ENCODE measurements at places on chromosomes 13 and 19.

DNA sequence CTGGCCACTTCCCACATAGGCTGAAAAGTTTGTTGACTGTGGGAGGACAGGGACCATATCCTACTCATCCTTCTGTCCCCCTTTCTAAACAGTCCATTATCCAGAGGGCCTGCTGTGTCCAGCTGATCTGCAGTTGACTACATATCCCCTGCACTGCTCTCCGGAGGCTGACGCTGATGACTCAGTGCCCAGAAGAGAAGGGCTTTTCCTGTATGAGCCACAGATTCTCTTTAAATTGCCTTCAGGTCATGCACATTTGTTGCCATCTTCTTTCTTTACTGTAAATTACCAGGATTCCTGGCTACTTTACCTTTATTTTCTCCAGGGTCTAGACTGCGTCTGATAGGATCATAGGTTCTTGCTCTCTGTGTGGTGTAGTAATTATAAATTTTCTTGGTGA lies 125.2 kb downstream of the LACC1 start:
- H3K36me3 ChIP-seq: no peaks in the 10 kb centered on the region
- no peak overlapping the region for H3K4me3 ChIP-seq
- no peaks in the 10 kb centered on the region for H3K27me3 ChIP-seq
- no peak for DNase-seq
- H3K27ac ChIP-seq: no peak overlapping the region
- no peaks in the 10 kb centered on the region for H3K4me1 ChIP-seq

DNA sequence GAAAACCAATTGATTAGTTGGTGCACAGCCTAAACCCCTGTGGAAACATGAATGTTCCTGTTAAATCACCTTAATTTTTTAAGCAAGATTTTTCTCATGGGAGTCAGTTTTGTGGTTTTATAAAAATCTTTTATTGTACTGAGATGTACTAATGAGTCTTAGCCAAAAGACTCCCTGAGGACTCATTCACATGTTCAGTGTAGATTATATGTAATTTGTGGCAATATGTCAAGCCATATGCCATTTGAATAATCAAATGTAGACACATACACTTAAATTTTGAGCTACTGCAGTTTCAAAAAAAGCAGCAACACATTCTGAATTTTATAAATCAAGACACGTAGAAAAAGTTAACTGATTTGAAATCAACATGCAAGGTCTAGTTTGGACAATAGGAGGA lies 395.2 kb downstream of the MYO16 start:
- no peaks in the 10 kb centered on the region for H3K4me1 ChIP-seq
- H3K27ac ChIP-seq: no peak overlapping the region
- H3K36me3 ChIP-seq: no peaks in the 10 kb centered on the region

DNA sequence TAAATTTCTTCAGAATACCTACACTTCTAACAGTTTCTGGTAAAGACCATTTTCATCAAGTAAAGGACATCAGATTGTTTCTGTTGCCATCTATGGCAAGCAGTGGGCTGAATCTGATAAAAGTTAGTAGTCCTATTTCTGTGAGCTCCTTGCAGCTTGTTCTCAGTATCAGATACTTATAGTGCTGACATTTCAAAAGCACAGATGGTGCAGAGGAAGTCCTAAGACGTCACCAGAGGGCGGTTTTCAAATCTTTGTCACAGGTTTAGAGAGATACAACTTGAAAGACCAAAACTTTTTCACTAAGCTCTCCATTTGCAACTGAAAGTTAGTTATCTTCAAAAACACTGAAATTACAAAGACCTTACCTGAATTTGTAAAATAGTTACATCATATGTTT lies 719.8 kb downstream of the SLITRK1 start:
- H3K4me3 ChIP-seq: no peak overlapping the region
- no peak for DNase-seq
- H3K27me3 ChIP-seq: no peaks in the 10 kb centered on the region
- H3K4me1 ChIP-seq: no peaks in the 10 kb centered on the region
- H3K27ac ChIP-seq: no peak overlapping the region

GRCh38 chr13:92768602-92769001 lies 458.0 kb upstream of the GPC6 start:
- no peaks in the 10 kb centered on the region for H3K36me3 ChIP-seq
- H3K27ac ChIP-seq: no peak overlapping the region
- no peak overlapping the region for H3K4me3 ChIP-seq
- no peaks in the 10 kb centered on the region for H3K4me1 ChIP-seq
- H3K27me3 ChIP-seq: no peaks in the 10 kb centered on the region

GRCh38 chr19:57348136-57348535 lies 2.9 kb upstream of the ZNF304 start:
- DNase-seq: no peak
- no peaks in the 10 kb centered on the region for H3K36me3 ChIP-seq
- H3K27me3 ChIP-seq: no peaks in the 10 kb centered on the region

- no peak overlapping the region for H3K27ac ChIP-seq
- H3K27me3 ChIP-seq: no peaks in the 10 kb centered on the region
- no peak overlapping the region for H3K4me3 ChIP-seq
- H3K4me1 ChIP-seq: peaks cover 9% of the 10 kb centered on the region
Measured at GRCh38 chr13:112888238-112889111, 80.5 kb upstream of the MCF2L start.

GRCh38 chr13:66009241-66009640 lies 1220.9 kb downstream of the PCDH9 start:
- H3K27me3 ChIP-seq: no peaks in the 10 kb centered on the region
- H3K27ac ChIP-seq: no peak overlapping the region
- H3K4me1 ChIP-seq: no peaks in the 10 kb centered on the region
- no peaks in the 10 kb centered on the region for H3K36me3 ChIP-seq
- H3K4me3 ChIP-seq: no peak overlapping the region

DNA sequence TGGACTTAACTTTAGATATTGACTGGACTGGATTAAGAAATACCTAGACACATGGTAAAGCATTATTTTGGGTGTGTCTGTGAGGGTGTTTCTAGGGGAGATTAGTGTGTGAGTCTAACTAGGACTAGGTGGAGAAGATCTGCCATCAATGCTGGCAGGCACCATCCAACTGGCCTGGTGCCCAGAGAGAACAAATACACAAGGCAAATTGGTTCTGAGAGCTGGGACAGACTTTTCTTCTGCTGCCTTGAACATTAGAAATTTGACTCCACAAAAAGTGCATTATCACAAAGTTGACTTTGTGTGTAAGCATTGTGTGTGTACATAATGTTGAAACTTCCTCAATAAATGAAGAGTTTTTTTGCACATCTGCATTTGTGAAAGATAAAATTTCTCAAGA lies 522.1 kb downstream of the SUCLA2 start:
- H3K36me3 ChIP-seq: no peaks in the 10 kb centered on the region
- H3K27ac ChIP-seq: no peak overlapping the region
- H3K4me3 ChIP-seq: no peak overlapping the region
- no peaks in the 10 kb centered on the region for H3K4me1 ChIP-seq

GRCh38 chr13:23883255-23883654 lies 5.9 kb downstream of the MIPEP start:
- H3K36me3 ChIP-seq: peaks cover 27% of the 10 kb centered on the region
- H3K27me3 ChIP-seq: no peaks in the 10 kb centered on the region
- no peak for DNase-seq
- H3K27ac ChIP-seq: no peak overlapping the region
- H3K4me1 ChIP-seq: peaks cover 7% of the 10 kb centered on the region

DNA sequence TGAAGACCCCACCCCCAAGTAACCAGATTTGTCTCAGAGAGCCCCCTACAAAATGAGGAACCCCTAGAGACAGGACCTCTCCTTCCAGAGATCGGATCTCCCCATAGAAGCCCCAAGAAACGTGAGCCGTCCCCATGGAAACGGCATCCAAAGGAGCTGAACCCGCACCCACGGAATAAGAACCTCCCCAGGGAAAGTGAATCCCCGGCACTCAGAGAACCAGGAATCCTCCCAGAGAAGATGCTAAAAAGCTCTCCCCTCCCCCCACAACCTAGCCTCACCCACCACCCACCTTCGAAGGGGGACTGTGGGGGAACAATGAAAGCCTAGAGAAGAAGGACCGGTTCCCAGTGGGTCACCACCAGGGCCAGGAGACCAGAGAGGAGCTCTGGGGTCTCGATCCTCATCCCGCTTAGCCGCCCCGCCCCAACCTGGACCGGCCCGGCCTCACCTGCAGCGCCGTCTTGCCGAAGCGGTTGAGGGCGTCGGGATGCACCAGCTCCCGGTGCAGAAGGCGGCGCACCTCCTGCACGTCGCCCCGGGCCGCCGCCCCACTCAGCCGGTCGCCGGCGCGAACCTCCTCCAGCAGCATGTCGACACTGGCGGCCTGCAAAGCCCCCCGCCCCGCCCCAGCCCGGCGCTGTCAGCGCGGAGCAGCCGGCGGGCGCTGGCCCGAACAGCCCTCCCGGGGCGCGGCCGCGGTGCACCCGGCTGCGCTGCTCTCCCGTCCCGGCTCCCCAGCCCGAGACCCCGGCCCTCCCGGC lies 535 bp downstream of the CDKN2D start:
- peak overlapping the region; percentile 70 for H3K4me3 ChIP-seq
- no peaks in the 10 kb centered on the region for H3K27me3 ChIP-seq
- peaks cover 26% of the 10 kb centered on the region for H3K4me1 ChIP-seq
- peak overlapping the region; percentile 70 for H3K27ac ChIP-seq
- H3K36me3 ChIP-seq: no peaks in the 10 kb centered on the region
- peak; percentile 84 for DNase-seq

DNA sequence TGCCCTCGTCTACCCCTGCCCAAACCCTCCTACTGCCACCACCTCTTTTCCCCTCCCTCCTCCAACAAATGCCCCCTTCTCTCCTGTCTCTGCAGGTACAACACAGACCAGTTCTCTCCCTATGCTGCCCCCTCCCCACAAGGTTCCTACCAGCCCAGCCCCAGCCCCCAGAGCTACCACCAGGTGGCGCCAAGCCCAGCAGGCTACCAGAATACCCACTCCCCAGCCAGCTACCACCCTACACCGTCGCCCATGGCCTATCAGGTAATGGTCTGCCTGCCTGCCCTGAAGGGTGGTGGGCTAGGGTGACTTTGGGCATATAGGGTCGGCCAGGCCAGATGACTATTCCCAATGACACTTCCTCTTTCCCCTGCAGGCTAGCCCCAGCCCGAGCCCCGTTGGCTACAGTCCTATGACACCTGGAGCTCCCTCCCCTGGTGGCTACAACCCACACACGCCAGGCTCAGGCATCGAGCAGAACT lies 6.5 kb upstream of the TIMM50 start:
- H3K27me3 ChIP-seq: no peaks in the 10 kb centered on the region
- DNase-seq: peak; percentile 82
- H3K36me3 ChIP-seq: peaks cover 70% of the 10 kb centered on the region
- no peak overlapping the region for H3K27ac ChIP-seq
- H3K4me1 ChIP-seq: no peaks in the 10 kb centered on the region

GRCh38 chr19:48544856-48545750 lies 6.9 kb upstream of the SULT2B1 start:
- H3K36me3 ChIP-seq: no peaks in the 10 kb centered on the region
- H3K27ac ChIP-seq: no peak overlapping the region
- no peaks in the 10 kb centered on the region for H3K4me1 ChIP-seq
- H3K27me3 ChIP-seq: no peaks in the 10 kb centered on the region

DNA sequence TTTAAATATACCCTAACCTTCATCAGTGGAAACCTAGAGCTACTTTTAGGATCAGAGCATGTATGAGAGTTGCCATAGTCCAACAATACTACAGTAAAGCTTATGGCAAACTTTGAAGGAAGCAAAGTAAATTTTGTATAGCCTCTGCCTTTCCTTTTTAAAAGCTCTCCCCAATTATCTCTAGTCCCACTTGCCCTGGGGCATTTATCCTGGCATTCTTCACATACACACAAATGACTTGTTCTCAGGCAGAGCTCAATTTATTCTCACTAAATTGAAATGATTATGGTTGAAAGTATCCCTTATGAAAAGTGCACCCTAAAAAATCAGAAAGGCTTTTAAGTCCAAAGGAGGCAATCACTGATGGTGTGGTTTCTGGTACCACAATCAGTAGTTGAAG lies 94.1 kb upstream of the UFM1 start:
- H3K36me3 ChIP-seq: no peaks in the 10 kb centered on the region
- H3K27ac ChIP-seq: no peak overlapping the region
- no peaks in the 10 kb centered on the region for H3K27me3 ChIP-seq
- H3K4me1 ChIP-seq: no peaks in the 10 kb centered on the region
- DNase-seq: no peak
- no peak overlapping the region for H3K4me3 ChIP-seq

DNA sequence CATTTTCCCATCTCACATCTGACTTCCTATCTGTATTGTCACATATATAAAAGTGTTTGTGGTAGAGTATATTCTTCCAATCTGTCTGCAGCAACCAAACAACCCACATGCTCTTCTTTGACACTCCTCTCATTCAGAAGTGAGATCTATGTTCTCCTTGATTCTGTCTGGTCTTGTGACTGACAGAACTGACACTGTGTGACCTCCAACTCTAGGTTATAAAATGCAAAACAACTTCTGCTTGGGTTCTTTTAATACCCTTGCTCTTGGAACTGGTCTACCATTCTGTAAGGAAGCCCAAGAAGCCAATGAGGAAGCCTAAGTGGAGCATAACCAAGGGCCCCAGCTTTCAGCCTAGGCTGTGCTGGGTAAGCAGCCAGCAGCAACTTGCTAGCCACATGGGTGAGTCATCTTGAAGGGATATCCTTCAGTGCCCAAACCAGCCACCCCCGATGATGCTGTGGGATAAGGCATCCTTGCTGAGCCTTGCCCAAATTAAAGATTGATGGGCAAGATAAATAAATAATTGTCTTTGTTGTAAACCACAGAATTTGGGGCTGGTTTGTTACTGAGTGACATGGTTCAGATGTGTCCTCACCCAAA lies 18.4 kb upstream of the ITM2B start:
- no peak for DNase-seq
- H3K36me3 ChIP-seq: no peaks in the 10 kb centered on the region
- H3K4me1 ChIP-seq: no peaks in the 10 kb centered on the region
- no peaks in the 10 kb centered on the region for H3K27me3 ChIP-seq
- no peak overlapping the region for H3K4me3 ChIP-seq

DNA sequence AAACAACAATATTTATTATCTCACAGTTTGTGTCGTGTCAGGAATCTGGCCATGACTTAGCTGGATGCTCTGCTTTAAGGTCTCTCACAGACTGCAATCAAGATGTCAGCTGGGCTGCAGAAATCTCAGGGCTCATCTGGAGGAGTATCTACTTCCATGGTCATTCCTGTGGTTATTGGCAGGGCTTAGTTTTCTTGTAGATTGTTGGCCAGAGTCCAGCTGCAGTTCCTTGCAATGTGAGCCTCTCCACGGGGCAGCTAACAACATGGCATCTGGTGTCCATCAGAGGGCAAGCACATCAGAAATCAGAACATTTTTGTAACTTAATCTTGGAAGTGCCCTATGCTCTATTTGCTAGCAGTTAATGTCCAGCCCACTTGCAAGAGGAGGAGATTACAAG lies 45.7 kb upstream of the TDRD3 start:
- no peak overlapping the region for H3K27ac ChIP-seq
- H3K4me1 ChIP-seq: no peaks in the 10 kb centered on the region
- no peaks in the 10 kb centered on the region for H3K27me3 ChIP-seq
- no peak overlapping the region for H3K4me3 ChIP-seq
- H3K36me3 ChIP-seq: no peaks in the 10 kb centered on the region

- no peaks in the 10 kb centered on the region for H3K36me3 ChIP-seq
- peak overlapping the region; percentile 68 for H3K27ac ChIP-seq
- no peak for DNase-seq
Measured at GRCh38 chr19:751501-752341, 809 bp downstream of the MISP start.

DNA sequence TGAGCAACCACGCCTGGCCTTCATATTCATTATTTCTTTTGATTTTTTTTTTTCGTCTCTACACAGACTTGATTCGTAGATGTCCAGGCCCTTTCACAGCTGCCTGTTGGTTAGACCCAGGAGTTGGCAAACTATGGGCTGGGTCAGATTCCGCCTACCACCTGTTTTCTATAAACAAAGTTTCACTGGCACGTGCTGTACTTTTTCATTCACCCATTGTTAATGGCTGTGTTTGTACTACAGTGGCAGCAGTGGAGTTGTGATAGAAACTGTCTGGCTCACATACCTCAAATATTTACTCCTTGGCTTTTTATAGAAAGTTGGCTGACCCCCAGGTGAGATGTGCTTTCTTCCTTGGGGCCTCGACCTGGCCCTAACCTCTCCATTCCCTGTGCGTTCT lies 72.9 kb upstream of the TEX29 start:
- H3K36me3 ChIP-seq: peaks cover 62% of the 10 kb centered on the region
- no peak for DNase-seq

All from upper lobe of right lung (tissue), 1 donor.